ENCODE measurements at places on chromosomes 6 and 20.

- no peak for DNase-seq
Measured at GRCh38 chr6:20440296-20440695, 38.6 kb downstream of the E2F3 start.

DNA sequence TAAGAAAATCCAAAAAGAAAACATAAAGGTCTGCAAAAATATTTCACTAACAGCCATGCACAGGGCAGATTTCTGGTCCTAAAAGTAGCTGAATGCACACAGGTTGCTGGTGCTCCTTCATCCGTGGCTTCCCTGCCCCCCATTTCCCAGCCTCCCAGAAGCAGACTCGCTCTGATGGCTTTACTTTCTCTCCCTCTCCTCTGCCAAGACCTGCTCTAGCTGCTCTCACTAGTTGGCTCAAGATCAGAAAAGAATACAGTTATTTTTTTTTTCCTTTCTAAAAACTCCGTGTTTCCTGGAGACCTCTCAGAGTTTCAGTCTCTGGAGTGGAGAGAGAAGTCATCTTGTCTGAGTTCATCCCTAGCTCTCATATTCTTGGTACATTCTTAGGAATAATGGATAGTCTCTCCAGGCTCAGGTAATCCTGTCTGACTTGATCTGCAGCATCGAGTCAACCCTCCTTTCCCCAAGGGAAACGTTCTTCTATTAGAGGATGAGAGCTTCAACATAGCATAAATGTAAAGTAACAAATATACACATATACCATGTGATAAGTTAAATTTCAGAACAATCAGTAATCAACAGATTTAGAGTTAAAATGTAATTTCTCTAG is 214.2 kb downstream of the TBC1D7 start:
- DNase-seq: no peak

- DNase-seq: no peak
Measured at GRCh38 chr20:15317546-15318232, 980.3 kb upstream of the FLRT3 start.

DNA sequence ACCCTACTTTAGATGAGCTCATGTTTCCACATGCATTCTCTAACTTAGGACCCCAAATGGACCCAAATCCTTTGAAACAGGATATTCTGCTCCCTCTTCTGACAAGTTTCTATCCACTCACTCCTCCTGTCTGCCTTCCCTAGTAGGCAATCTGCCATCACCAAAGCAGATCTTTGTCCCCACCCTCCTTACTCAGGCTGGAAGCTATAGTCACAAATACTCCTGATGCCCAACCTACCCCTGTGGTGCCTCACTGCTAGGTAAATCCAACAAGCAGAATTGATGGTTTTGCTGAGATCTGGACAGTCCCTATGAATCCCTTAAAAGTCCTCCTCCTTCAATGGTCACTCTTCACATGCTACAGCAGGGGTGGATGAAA is 21.7 kb downstream of the ELOVL5 start:
- DNase-seq: no peak

DNA sequence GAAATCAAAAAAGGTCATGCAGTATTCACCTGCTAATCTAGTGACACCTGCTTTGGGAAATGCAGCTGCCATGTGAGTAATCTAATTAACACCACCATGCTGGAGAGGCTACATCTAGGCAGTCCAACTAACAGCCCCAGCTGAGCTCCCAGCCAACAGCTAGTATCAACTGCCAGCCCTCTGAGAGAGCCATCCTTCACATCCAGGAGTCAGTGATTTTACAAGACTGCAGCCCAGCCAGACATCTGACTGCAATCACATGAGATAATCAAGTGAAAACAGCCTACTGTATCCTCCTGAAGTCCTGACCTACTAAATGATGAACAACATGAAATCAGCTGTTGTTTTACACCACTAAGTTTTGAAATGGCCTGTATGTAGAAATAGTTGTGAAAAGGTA is 298.4 kb downstream of the TRDN start:
- no peak for DNase-seq

- peak; percentile 5 for DNase-seq
Measured at GRCh38 chr6:155093430-155093829, 98.3 kb downstream of the TIAM2 start.

DNA sequence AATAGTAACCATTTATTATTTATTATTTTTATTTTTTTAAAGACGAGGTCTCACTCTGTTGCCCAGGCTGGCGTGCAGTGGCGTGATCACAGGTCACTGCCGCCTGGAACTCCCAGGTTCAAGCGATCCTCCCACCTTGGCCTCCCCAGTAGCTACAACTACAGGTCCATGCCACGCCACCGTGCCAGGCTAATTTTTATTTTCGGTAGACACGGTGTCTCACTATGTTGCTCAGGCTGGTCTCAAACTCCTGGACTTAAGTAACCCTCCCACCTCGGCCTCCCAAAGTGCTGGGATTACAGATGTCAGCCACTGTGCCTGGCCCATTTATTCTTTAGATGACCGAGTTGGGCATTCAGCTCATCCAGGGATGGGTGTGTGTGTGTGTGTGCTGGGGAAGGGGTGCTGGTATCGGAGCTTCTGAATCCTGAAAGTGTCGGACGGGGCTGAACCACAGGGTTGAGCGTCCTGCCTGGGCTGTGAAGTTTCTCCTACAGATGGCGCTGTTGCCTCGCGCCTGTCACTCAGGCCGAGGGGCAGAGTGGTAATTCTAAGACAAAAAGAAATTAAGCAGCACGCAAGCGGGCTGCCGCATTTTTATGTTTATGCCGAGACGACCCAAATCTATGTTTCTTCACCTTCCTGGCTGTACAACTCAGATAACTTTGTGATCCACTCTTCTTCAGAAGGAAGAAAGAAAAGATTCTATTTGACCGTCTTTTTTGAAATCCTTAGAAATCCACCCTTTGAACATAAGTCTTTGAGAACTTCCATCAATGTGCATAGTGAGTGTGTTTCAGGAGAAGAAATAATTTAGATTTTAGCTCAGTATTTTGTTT is 252.8 kb downstream of the CDH26 start:
- peak; percentile 48 for DNase-seq

- no peak for DNase-seq
Measured at GRCh38 chr20:25059866-25060465, 2.0 kb upstream of the ACSS1 start.

DNA sequence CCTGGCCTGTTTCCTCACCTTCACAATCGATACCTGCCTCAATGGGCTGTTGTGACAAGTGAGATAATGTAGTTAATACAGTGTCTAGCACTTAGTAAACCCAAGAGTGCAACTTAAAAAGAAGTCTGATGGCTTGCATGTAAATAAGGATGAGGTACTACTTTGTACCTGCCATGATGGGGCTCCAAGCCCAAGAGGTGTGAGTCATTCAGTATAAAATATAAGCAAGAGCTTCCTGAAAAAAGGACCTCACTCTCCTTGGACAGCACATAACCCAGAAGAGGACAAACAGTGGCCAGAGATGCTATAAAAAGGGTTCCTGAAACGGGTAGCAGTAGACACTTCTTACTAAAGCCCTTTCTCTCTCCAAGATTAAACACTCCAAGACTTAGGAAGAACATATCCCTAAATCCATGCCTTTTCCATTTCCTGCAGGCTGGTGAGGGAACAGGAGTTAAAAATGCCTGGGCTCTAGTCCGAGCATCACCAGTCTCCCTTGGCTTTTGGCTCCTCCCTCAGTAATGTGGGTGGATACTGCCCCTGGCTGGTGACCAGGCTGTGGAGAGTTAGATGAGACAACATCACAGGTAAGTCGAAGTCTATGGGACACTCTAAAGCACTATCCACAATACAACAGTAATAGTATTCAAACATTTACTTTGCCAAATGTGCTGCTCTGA is 4.3 kb downstream of the UBE2V1 start:
- no peak for DNase-seq

DNA sequence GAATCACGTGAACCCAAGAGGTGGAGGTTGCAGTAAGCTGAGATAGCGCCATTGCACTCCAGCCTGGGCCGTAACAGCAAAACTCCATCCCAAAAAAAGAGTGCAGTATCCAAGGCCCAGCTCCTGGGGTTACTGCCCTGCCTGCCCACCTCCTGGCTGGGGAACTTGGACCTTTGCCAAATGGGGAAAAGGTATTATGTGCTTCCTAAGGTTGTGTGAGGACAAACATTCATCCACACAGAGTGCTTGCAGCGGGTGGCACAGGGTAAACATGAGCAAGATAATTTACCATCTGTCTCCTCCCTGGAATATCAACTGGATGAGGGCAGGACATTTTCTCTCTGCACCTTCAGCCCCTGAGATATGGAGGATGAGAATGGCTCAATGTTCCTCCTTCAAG is 94.9 kb upstream of the POPDC3 start:
- DNase-seq: no peak

Measured in stimulated activated CD8-positive, alpha-beta memory T cell treated with anti-CD3 and anti-CD28 coated beads, Interleukin-12 subunit alpha, Interleukin-12 subunit beta, amount 100 ng/mL, for 1 hour (primary cell).